Islet precursor cell (in vitro differentiated cells): ENCODE measurements at places on chromosomes 16 and 17.

- no peak for DNase-seq
These were observed 2.1 kb downstream of the CBFA2T3 start for GRCh38 chr16:88974916-88975215.

GRCh38 chr16:648071-648780 is 939 bp upstream of the WDR90 start:
- DNase-seq, result no peak

GRCh38 chr17:67244431-67245072 is 444 bp downstream of the HELZ start:
- no peak for DNase-seq

DNA sequence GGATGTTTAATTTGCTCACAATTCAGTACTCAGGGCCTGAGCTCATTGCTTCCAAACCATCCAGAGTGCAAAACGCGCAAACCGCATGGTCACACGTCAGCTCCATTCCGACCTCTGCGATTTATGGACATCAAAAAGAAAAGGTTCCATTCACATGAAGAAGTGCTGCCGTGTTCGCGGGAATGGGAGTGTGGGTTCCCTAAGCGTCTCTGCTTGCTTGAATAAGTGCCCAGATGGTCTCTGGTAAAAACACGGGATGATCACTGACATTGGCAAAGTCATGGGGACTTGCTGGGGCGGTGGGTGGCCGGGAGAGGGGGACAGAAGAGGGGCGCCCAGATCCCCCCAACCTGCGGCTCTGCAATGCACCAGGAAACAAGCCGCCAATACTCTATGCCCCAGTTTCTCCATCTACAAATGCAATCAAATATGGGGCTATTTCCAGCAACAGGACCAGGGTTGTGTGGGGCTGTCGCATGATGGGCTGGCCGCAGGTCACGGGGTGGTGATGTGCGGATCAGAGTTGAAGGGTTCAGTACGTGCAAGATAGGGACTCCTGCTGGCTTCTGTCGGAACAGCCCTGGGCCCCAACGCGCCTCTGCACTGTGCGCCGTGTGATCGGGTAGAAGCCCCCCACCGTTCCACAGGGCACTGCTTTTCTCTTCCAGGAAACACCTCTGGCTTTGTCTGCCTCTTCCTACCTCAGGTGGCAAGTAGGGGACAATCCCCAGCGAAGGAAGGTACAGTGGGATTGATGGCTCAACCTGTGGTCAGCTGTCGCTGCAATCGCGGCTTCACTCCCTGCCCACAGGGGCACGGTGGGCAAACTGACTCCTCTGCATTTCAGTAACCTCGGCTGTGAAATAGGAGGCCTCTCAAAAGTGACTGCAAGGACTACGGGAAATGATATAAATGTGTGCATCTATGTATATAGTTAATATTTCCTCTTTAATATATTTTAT is 11.2 kb downstream of the FOXF1 start:
- DNase-seq, result no peak

- DNase-seq, result no peak
These were observed 6.2 kb upstream of the TMEM94 start for GRCh38 chr17:75450270-75450669.

GRCh38 chr16:3439637-3440036 is 3.7 kb downstream of the ZNF597 start:
- no peak for DNase-seq

- peak; percentile 13 for DNase-seq
These were observed 34.8 kb downstream of the DGKE start for GRCh38 chr17:56868716-56869115.

DNA sequence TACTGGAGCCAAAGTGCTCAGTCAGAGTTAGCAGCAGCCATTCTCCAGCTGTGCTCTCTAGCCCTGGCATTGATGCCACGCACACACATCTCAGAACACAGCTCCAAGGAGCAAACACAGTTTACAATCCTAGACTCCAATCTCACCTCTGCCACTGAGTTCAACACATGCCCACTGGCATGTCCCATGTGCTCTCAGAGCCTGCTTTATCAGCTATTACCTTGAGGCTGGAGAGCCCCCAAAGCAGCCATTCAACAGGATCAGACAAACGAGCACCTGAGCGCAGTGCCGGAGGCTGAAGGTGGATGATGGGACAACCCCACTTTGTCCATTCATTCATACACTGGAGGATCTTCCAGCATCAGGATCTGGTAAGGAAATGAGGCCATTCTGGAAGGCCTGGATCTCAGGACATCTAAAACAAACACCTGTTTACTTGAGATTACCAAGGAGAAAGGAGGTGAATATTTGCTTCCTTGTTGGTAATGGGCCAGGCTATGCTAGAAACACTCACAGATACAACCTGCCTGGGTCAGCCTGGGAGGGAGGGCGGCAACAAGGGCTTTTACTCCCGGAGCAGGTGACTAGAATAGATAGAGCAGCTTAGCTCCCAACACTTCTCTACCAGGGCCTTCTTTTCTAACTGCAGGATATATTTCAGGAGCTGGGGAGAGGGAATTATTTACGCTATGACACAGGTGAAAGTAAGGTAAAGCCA is 25.4 kb downstream of the RANBP10 start:
- DNase-seq, result no peak

GRCh38 chr16:74841469-74841868 is 66.8 kb upstream of the FA2H start:
- no peak for DNase-seq

DNA sequence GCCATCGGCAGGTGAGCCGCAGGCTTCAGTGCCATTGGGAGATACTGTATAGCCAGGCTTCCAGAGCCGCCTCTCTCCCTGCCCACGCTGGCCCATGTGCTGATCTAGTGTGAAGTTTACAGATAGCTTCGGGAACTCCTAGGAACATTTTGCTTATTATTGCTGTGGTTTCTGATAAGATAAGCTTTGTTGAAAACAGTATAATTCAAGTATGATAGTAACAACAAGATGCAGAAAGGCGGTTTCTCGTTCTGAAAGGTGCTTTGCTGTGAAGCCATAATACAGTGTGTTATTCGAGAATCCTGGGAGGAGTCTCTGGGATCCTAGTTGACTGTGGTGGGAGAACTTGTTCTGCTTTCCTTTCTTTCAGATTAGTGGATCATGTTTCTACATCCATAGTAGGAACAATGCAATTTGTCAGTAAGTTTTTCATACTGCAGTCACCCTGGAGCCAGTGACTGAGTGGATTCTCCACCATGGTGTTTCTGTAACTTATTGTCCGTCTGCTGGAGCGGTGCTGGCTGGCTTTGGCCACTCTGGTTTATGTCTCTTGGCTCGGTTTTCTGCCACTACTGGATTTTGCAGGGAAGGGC is 31.5 kb downstream of the RAB11FIP3 start:
- no peak for DNase-seq

- no peak for DNase-seq
These were observed 699 bp downstream of the FAM222B start for GRCh38 chr17:28841901-28842281.

DNA sequence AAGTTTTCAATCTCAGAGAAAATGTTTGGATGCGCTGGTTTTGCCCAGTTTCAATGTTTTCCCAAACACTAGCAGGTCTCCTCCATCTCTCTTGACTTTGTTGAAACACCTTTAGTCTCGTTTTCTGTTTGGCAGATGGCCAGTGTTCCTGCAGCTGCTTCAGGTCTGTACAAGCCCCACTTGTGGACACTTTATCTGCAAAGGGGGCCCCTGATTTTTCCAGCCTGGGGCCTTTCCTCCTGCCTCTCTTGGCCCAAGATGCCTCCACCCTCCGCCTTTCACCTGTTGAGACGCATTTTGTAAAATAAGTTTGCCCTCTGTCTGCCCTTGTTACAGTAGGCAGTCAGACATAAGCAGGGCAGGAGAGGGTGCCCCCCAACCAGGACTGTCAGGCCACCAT is 21.8 kb upstream of the PRM1 start:
- no peak for DNase-seq

DNA sequence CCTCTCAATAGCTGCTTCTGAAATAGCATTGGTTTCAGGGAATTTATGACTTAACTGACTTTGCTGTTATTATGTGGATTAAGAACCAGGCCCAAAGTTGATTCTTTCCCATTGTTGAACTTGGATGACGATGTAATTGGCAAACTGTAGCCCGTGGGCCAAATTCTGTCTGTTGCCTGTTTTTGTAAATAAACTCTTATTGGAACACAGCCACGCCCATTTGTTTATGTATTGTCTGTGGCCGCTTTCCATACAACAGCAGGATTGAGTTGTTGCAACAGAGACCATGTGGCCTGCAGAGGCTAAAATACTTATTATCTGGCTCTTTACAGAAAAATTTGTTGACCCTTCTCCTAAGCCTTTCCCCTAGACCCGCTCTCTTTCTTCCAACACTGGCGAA is 31.6 kb downstream of the NTN1 start:
- no peak for DNase-seq

GRCh38 chr16:2009791-2010510 is at the start of gene ZNF598:
Gene ZNF598, minus strand, starts transcription at chr16:2009821.
- peak; percentile 88 for DNase-seq

DNA sequence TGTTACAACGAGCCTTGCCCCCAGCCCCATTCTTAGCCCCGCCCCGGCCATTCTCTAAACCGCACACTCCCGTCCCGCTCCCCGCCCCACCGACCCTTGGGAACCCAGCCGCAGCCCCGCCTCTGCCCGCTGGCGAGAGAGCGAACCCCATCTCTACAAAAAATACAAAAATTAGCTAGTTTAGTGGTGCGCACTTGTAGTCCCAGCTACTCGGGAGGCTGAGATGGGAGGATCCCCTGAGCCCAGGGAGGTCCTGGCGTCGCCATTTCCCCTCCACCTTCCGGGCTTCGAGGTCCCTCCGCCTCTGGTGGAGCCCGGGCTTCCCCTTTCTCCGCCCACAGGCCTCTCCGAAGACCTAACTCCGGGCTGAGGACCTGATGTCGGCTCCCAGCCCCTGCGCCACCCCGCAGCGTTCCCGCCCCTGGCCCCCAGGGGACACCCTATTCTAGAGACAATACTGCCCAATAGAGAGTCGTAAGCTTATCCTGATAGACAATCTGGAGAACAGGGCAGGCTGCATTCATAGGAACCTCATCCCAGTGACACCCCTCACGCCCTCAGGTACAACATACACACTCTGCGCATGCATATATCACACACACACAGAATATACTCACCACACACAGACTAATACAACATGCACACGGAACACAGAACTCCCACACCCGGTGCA is 480 bp upstream of the PROCA1 start:
- peak; percentile 91 for DNase-seq

- no peak for DNase-seq
These were observed 220.0 kb downstream of the NTN1 start for GRCh38 chr17:9241371-9241712.

DNA sequence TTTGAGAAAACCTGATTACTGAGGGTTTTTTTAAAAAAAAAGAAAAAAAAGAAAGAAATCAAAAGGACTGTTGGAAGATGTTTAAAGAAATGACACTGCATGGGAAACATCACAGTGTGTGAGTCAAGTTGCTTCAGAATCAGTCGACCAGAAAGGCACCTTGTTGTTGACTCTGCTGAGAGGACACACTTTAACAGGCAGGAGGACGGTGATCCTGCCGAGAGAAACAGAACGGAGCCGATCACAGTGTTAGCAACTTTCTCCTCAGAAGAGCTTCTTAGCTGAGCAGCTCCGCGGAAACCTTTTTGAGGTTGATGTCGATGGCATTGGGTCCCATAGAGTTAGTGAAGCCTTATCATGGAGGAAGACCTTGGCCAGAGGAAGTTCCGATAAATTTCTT is 538.7 kb downstream of the RBFOX1 start:
- DNase-seq, result no peak

- no peak for DNase-seq
These were observed 163.2 kb downstream of the TOX3 start for GRCh38 chr16:52383640-52384292.

GRCh38 chr16:24541233-24541933 is 2.0 kb downstream of the RBBP6 start:
- no peak for DNase-seq

DNA sequence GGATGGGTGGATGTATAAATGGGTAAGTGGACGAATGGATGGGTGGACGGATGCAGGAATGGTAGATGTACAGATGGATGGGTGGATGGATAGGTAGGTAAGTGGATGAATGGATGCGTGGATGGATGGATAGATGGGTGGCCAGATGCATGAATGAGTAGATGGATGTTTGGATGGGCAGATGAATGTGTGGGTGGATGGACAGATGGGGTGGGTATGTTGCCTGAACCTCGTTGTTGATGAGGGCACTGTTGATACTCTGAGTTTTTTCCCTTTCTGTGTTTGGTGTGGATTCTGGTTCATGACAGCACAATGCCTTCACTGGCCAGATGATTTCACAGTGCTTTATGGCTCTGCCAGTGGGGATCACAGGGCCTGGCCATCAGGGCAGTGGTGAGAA is 208.3 kb downstream of the NPIPB11 start:
- DNase-seq, result no peak

DNA sequence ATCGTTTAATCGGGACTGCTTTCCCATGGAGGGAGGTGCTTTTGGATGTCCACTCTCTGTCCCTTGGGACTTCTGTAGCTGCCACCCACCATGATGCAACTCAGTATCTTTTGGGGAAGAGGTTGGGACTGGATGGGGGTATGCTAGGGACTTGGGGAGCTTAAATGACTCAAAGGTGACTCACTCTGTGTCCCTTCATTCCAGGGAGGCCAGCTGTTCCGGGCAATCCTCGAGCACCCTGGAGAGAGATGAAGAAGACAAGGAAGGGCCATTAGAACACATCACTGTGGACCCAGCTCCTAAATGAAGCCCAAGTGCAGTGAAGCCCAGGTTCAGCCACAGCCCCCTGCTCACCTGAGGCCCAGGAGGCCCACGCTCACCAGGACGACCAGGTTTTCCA is 4.6 kb downstream of the COL1A1 start:
- DNase-seq, result no peak

- DNase-seq, result no peak
These were observed 261.7 kb downstream of the CEP112 start for GRCh38 chr17:65930140-65930730.

GRCh38 chr16:15990902-15991301 is 41.5 kb downstream of the ABCC1 start:
- no peak for DNase-seq

DNA sequence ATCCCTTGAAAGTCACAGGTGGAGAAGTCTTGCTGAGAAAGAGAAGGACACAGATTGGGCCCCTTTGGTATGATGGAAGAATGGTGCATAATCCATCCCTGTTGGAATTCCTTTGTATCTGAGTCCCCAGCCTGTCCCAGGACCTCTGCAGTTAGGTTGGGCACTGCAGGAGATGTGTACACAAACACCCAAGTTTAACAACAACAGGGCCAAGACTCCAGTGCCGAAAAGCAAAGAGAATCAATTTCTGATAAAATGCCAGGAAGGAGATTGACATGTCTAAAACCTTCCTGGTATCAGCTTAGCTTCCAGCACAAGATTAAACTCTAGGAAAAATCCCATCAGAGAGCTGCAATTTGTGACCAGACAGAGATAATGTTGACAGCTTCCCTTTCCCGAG is 32.9 kb downstream of the KATNIP start:
- DNase-seq, result no peak
